ENCODE measurements at places on chromosomes 12 and 14.

DNA sequence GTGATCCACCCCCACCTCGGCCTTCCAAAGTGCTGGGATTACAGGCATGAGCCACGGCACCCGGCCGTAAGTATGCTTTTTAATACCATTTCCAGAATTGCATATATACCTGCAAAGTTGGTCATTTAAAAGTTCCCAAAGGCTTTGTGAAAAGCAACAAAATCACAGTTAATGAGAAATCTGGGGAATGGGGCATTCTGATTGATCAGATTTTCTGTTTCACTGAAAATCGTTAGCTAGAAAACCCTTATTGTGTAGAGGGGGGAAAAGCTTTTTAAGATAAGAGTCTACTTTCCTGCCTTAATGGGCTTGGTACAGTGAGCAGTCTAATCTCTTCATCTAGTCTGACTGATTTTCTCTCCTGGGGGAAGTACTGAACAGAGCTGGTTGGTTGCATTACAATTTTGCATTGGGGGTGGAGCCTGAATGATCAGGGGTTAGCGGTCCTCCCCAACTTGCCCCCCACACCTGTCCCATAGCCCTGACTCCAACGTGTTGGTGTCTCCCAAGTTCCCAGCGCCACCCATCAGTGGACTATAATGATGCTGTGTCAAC is 23.8 kb downstream of the IL31 start:
- no peak for DNase-seq

DNA sequence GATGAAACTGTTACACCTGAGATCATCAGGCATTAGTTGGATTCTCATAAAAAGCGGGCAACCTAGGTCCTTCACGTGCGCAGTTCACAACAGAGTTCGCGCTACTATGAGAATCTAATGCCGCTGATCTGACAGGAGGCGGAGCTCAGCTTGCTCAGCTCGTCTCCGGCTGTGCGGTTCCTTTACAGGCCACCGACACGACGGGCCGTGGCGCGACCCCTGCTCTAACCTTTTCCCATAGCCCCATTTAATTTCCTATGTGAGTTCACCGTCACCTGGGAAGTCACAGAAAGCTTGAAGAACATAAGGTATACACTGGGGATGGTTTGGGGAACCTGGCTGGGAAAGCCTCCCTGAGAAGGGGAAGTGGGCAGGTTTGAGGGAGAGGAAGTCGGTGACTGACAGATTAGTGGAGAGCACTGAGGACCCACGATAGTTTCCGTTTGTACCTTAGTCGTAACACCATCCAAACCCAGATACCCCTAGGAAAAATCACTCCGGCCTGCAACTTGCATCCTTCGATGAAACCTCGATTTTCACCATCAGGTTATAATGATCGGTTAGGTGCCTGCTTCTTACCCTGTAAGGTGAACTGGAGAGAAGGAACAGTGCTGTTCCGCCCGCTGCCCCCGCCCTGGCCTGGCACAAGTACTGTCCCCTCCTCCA is 2.8 kb upstream of the AAAS start:
- peak; percentile 85 for DNase-seq

DNA sequence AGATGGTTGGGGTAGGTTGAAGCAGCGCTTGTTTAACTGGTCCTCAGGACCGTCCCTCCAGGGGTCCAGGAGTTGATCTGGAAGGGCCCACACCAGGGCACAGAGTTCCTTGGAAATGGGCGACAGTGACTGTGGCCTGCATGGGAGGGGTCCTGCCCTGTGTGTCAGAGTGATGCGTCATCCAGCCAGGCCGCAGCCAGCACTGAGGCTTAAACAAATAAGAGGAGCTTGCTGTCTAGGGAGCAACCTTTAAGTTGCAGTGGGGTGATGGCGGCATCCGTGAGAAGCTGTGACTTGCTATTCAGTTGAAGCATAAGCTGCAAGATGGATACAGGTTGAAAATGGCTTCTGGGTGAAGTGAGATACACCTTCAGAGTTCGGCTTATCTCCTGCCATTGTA is 20.2 kb downstream of the DCAF4 start:
- DNase-seq, result no peak

DNA sequence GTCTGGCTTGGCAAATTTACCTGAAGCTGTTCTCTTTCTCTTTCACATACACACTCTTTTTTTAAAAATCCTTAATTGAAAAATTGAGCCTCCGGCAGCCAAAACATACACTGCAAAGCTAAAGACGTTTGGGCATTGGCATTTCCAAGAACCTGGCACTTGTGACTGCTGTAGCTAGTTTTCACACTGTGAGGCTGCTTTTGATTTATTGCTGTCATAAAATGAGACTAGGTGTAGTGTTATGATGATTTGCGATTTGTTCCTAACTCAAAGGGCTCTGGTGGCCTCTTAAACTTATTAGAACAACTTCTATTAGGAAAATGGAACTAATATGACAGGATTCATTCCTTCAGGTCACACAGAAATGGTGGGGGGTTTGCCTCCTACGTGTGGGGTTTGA is 377.1 kb upstream of the FAR2 start:
- DNase-seq, result no peak

DNA sequence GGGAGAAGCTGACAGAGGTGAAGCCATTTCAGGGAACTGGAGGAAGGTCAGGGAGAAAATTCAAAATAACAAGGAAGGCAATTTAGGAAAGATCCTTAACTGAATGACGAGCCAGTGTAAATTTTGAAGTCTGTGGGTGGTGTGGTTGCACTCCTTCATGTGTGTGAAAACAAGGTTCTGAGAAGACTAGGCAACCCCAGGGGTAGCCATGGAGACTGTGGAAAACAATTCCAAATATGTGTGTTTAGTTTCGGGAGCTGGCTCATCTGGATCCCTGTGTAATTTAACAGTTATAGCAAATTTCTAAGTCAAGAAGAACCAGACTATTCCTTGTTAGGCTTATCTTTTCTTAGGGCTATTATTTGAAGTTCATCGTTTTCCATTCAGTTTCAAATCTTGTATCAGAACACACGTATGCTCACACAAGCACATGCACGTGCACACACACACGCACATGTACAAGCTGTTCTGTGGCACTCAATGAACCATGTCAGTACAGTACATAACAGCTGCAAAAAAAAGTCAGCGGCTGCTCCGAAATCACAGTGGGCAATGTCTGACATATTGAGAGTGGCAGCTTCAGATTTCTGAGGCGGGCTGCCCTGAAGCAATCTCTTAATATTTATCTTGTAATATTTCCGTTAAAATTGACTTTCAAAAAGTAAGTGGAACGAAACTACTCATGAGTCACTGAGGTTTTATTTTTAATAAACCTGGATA is 411.2 kb downstream of the AEBP2 start:
- no peak for DNase-seq

DNA sequence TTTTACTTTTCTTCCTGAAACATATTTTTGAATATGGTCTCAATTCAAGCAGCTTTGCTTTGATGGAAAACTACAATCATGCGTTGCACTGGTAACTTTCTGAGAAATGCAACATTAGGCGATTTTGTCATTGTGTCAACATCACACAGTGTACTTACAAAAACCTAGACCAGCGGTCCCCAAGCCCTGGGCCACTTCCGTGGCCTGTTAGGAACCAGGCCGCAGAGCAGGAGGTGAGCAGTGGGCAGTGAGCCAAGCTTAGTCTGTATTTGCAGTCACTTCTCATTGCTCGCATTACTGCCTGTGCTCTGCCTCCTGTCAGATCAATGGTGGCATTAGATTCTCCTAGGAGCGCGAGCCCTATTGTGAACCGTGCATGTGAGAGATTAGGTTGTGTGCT is 163.7 kb upstream of the NOVA1 start:
- DNase-seq, result no peak

- DNase-seq, result no peak
Observed at GRCh38 chr14:102015771-102016170, 51.4 kb downstream of the DYNC1H1 start.

DNA sequence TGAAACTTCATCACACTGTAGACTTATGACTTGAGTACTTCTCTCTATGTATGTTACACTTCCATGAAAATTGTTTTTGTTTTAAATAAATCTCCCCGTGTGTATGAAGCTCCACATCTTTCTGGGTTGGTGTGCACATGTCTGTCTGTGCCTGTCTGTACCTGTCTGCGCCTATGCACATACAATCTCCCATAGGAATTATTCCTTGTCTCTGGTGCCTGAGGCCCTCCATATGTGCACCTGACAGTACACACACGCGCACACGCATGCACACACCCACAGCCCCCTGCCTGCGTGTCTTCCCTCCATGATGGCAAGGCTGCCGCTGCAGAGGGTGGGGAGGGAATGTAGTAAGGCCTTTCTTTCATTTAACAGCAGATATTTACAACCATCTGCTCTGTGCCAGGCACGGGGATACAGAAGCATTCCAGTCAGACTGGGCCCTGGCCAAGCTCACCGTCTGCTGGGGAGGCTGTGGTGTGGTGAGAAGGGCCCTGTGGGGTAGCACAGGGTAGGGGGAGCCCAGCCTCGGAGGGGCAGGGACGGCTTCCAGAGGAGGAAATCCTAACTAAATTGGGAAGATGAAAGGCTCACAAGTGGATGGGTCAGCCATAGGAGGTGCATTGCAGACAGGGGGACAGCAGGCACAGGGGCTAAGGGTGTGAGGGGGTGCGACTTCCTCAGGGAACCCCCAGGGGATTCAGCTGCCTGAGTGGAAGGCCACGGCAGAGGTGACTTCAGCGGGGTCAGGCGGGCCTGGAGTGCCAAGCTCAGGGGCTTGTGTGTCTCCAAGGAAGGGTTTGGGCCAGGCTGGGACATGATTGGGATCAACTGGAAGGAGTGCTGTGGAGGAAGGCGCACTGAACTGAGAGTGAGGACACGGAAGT is 26.1 kb downstream of the KRT8 start:
- no peak for DNase-seq

GRCh38 chr12:79046021-79046420 is 181.4 kb downstream of the SYT1 start:
- DNase-seq, result no peak

GRCh38 chr12:112380663-112381405 is 1.4 kb downstream of the HECTD4 start:
- DNase-seq, result no peak

- no peak for DNase-seq
Observed at GRCh38 chr14:49702725-49703124, 9.8 kb downstream of the KLHDC1 start.

- no peak for DNase-seq
Observed at GRCh38 chr14:100864960-100865681, 38.4 kb downstream of the RTL1 start.

DNA sequence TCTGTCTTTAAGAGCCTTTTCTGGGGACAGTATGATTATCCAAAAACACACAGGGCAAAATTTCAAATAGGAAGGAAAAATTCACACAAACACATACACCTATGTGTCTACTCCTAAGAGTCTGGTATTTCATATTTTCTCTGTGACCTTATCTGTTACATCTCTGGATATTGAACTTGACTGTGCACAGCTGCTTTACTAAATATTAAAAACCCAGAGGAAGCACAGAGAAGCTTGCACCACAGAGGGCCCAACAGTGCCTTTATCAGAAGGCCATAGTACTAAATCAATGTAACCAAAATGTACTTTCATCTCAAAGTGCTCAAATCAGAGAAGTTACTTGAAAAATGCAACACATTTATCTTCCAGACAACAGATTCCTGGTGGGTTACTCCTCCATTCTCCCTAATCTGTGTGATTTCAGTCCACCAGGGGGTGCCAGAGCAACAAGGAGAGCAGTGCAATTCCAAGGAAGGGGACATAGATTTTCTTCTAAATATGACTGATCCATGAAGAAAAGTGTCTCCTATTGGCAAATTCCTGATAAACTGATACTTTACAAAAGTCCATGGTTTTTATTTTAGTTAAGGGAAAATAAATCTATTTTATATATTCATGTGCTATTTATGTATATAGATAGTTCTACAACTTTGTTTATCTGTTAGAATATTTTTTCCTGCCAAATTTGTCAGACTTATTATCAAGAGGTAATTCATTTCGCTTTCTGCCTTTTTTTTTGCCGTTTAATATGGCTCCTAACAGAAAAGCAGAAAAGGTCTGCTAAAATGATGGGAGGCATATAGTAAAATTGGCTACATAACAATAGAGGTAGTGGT is 617.6 kb downstream of the LRFN5 start:
- DNase-seq, result peak; percentile 45

GRCh38 chr12:6394398-6394797 is 10.4 kb downstream of the LTBR start:
- DNase-seq, result no peak

- no peak for DNase-seq
Observed at GRCh38 chr12:288687-289086, 26.1 kb upstream of the SLC6A13 start.

- no peak for DNase-seq
Observed at GRCh38 chr14:49483268-49483667, 102.9 kb downstream of the RPS29 start.

GRCh38 chr14:52422650-52423356 is 108.7 kb downstream of the PTGER2 start:
- no peak for DNase-seq

DNA sequence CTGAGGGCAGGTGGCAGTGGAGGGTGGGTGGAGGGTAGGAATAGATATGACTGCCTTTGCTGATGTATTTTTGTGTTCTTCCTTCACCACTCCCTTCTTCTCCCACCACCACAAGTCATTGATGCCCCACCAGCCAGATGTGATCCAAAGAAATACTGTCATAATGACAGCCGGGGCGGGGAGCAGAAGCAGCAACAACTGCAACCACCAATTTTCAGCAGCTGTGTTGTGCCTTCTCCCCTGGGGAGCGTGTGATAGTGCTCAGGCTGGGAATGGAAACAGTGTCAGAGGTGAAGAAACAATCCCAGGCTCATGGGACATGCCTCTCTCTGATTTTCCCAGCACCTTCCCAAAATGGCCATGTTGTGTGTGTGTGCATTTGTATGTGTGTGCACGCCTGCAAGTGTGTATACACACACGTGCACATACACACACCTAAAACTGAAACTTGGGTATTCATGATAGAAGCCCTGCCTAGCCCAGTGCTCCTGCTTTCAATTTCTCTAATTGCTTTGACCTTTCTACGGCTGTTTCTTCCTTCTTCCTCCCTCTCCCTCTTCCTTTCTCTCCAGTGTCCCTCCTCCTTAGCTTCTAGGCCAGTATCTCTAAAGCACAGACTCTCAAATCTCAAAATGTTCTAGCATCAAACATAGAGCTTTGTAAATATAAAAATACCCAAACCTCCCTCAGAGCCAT is 299.2 kb upstream of the FKBP4 start:
- no peak for DNase-seq

- DNase-seq, result no peak
Observed at GRCh38 chr12:26919216-26919555, 18.6 kb downstream of the INTS13 start.

DNA sequence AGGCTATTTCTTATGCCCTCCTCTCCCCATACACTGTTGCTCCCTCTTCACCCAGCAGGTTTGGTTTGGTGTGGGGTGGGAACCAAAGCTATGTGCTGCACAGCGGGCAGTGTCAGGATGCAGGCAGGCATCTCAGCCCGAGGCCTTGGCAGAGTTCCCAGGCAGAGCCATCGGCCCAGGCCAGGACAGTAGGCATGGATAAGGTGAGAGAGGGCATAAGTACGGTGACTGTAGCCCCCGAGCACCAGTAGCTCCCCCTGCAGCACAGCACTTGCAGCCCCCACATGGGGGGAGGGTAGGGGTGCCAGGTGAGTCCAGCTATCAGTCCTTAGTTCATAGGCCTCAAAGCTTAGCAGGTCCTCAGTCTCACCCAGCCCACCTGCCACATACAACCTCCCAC is 7.2 kb downstream of the KLHL33 start:
- no peak for DNase-seq

GRCh38 chr12:69120354-69120753 is 119.0 kb upstream of the CPSF6 start:
- no peak for DNase-seq

GRCh38 chr12:1130164-1130563 is 139.1 kb downstream of the ERC1 start:
- DNase-seq, result no peak

Data from B cell (primary cell).